ENCODE measurements at places on chromosomes 2 and 18.

GRCh38 chr2:204451766-204452165 is 93.5 kb upstream of the PARD3B start:
- no peak for DNase-seq

DNA sequence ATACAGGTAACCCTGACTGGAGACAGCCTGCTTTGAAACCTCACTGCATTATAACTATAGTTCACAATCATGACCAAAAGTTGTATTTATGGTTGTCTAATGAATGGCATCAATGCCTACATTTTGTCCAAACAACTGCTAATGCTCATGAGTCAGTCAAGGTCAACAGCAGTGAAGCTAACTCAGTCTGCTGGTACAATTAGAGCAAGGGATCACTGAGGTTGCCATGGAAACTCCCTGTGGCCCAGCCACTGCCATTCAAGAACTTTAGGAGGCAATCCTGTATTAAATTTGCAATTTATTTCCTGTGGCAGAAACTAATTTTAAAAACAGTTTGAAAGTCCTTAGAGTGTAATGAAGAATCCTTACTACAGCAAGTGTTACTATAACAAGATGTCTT is 185.1 kb upstream of the SMAD7 start:
- DNase-seq = no peak

DNA sequence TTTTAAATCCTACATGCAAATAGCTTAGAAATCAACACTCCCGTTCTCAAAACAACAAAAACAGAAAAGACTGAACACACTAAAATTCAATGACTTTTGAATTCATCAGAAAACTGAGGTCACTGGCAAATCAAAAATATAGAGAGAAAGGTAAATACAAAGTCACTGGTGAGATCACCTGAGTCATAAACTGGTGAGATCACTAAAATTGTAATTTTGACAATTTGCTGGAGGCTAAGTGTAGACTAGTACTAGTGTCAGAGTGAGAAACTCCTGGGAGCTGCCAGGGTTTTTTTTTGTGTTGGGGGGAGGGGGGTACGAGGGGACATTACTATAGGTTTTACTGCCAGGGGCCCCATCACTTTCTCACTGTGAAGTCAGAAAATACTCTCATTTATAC is 1876.0 kb upstream of the CELF4 start:
- DNase-seq = no peak

DNA sequence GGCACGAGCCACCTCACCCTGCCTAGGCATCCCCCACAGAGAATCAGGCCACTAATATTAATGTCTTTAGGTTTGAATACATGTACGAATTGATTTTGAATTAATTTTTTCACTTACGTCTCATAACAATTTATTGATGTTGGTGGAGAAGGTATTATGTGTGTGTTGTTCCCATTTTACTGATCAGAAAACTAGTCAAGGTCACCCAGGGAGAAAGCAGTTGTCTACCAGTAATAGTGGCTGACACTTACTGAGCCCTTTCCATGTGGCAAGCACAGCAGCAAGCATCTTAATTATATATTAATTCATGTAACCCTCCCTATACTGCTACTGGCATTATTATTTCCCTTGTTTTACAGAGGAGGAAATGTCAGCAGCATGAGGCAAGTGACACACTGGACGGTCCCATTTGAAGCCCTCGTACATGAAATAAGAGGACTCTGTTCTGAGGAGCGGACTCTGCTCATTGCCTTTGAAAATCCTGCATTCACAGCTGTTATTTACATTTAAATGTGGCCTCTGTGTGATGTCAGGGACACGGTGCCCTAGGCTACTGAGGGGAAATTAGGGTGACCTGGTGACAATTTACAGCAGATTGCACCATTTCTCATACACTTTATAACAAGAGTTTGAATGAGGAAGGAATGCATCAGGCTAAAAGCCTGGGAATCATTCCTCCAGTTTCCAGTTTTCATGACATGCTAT is 30.9 kb upstream of the KCNE4 start:
- no peak for DNase-seq

DNA sequence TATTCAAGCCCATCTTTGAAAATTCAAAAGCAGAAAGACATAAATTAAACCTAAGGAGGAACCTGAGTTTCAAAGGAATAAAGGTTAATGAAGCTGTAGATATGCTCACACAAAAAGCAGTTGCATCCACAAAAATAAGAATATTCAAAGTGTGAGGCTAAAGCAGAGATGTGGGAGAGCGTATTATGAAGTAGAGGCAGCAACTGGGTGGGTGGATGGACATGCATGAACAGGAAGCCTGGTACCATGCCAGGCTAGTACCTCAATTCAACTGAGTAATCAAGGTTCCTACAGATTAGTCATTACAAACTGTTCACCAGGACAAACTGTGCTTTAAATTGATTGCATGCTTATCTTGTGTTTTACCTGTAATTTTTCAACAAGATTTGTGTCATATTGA is 330.0 kb upstream of the PKDCC start:
- DNase-seq = no peak

- DNase-seq = no peak
Observed at GRCh38 chr2:160493227-160494028, at the start of gene RBMS1. TSS of gene RBMS1 (minus strand) at chr2:160493807. CDS start at chr2:160493363, 444 bp downstream.

- DNase-seq = no peak
Observed at GRCh38 chr2:99763764-99764163, 273.9 kb upstream of the REV1 start.

DNA sequence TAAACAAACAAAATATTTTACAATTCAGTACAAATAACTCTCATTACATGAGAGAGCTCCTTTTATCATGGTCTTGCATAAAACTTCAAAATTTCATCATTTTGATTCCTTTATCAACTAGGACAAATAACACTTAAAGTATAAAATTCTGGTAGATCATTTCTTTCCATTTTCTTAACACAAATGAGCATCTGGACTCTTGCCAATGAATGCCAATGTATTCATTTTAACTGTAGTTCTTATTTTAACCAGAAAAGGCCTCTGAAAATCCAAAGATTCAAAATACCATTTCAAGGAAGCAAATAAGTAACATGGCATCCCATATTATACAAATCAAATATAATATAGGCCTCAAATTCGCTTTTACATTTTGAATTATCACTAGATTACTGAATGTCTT is 13.8 kb upstream of the POU3F3 start:
- DNase-seq = no peak

DNA sequence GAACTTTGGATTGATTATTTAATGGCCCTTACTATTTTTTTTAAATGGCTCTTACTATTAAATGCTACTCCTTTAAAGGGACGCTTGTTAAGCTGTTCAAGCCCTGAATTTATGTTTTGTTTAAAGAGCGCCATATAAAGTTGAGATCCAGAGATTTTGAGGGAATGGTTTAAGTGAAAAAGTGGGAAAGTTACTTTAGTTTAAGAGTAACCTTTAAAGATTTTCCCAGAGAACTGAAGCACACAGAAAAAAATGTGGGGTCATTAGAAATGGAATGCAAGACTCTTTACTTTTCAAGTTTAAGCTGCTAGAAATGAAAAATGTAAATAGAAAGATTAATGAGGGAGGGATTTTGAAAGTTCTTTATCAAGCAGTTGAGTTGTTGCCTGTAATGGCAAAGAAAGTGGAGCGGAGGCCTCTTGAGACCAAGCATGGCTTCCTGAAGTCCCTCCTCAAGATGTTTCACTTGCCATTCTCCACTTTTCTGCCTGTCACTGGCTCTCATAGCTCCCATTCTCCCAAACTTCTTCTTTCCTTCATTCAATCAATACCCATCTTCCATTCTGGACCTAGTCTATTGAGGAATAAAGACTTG is 93.2 kb downstream of the KCNS3 start:
- no peak for DNase-seq

GRCh38 chr2:111905990-111906735 is 7.8 kb downstream of the MERTK start:
- DNase-seq = no peak

DNA sequence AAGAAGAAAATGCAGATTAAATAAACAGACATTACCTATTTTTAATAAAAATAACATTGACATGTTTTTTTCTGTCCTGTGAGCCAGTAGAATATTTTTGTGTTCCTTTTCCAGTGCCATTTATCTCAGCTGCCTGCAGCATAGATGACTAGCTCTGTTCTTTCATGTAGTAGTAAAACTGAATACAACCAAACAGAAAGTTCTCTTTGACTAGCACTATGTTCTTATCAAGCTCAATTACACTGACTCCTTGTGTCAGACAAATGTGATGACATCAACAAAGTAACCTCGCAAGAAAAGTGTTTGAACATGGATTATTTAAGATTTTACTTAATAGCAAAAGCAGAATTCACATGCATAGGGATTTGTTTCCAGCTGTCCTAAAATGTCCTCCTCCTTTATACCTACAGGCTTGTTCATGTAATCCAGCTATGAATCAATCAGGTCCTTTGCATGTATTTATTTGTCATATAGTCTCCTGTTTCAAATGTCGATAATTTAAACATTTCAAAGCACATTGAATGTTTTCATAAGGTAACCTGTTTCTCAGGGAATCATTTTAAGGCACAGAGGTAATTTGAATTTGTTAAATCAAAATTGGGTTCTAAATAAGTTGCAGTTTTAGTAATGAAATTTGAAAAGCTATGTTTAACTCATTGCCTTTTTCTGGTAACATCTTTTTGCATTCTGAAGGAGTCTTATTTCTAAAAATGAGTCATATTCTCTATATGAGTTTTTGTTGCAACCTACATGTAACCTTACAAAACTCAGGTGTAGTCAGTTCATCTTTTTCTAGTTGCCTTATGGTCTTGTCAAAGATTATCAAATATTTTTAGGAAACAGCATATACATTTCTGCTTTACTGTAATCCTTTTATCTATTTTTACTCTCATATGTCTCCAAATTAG is 215.3 kb upstream of the GULP1 start:
- DNase-seq = no peak

DNA sequence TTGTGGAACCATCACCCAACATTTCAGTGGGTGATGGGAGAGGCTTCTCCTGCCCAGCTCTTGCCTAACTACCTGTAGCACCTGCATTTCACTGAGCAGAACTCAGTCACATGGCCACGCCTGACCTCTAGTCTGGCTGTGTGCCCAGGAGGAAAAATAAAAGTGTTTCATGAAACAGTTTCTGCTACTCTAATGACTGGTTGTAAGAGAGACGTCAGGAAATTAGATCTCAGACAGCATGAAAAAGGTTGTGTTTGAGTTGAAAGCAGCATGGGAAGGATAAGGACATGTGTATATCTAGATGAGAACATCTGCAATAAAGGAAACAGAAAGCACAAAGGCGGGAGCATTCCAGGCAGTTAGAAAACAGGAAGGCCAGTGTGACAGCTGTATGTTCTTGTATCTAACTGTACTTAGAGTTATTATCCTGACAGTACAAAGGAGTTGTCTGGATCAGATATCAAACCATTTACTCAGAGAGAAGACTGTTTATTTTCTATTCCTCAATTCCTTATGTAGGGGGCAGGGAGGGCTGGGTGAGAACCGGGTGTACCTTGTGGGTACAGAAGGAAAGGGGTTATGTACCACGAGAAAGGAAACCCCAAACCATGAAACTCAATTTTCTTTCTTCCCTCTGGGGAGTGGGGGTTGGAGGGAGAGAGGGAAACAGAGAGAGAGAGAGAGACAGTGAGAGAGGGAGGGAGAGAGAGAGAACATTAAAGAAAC is 307.4 kb upstream of the VWC2L start:
- DNase-seq = no peak

DNA sequence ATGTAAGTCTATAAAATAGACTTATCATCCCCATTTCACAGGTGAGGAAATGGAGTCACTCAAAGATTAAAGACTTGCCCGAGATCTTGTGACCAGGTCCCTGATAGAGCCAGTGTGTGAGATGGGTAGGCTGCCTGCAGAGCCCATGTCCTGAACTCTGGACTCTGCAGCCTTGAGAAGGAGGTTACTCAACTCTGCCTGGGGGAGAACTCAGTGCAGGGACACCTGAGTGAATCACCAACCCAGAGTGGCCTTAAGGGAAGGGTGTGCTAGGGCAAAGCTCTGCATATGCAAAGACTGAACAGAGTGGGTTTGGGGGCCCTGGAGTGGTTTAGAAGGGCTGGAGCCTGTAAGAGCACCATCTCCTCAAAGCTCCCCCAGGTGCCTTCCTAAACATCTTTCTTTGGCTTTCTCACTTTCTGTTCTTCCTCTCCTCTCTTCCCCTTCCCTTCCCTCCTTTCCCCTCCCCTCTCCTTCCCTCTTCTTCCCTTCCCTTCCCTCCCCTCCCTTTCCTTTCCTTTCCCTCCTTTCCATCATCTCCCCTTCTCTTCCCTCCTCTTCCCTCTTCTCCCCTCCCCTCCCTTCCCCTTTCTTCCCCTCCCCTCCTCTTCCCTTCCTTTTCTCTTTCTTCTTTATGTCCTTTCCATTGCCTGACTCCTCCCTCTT is 67.6 kb downstream of the CELF4 start:
- no peak for DNase-seq
